ENCODE measurements at places on chromosomes 12 and 14.
A peak's percentile ranks its signal among the peaks of the same experiment; 100 is the strongest.

- DNase-seq, result peak; percentile 49
Observed at GRCh38 chr12:122422730-122423257, 325 bp upstream of the CLIP1 start.

DNA sequence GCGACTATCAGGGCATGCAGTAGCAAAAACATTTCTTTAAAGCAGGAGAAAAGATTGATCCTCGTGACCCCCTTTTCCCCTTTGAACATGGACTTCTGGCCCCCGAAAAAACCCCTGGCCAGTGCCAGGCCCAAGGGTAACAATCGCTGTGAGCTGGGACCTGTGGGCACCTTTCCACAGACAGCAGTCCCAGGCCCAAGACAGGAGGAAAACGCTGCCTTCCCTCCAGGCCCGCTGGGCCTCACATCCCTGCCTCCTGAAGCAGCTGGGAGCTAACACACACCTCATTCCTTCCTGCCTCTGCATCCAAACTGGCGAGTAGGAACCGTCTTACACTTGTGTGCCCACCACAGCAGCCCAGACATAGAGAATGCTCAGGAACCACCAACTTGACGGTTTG is 1.2 kb downstream of the VWF start:
- DNase-seq, result no peak

GRCh38 chr14:94770251-94770749 is 387 bp upstream of the GSC start:
- DNase-seq, result no peak

- no peak for DNase-seq
Observed at GRCh38 chr12:11628353-11628752, 21.1 kb upstream of the ETV6 start.

GRCh38 chr12:113651662-113652061 is 180.0 kb upstream of the LHX5 start:
- DNase-seq, result no peak

GRCh38 chr12:100935929-100936328 is 141.4 kb downstream of the ANO4 start:
- no peak for DNase-seq

GRCh38 chr14:43503508-43503907 is 1003.6 kb downstream of the FSCB start:
- no peak for DNase-seq

- DNase-seq, result no peak
Observed at GRCh38 chr12:119601877-119602733, 8.5 kb downstream of the TMEM233 start.

- DNase-seq, result no peak
Observed at GRCh38 chr14:81324011-81324410, 76.1 kb downstream of the STON2 start.

DNA sequence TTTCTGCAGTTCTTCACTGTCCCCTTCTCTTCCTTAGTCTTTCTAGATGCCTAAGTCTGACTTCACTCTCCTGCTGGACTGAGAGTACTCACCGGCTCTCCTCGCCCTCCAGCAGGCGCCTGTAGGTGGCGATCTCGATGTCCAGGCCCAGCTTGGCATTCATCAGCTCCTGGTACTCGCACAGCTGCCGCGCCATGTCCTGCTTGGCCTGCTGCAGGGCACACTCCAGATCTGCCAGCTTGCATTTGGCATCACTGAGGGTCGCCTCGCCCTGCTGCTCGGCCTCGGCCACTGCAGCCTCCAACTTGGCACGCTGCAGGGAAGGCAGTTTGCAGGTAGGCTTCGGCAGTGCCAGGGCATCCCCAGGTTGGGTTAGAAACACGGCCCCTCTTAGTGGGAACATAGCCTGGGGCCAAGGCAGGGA is 5.2 kb downstream of the KRT84 start:
- DNase-seq, result no peak

DNA sequence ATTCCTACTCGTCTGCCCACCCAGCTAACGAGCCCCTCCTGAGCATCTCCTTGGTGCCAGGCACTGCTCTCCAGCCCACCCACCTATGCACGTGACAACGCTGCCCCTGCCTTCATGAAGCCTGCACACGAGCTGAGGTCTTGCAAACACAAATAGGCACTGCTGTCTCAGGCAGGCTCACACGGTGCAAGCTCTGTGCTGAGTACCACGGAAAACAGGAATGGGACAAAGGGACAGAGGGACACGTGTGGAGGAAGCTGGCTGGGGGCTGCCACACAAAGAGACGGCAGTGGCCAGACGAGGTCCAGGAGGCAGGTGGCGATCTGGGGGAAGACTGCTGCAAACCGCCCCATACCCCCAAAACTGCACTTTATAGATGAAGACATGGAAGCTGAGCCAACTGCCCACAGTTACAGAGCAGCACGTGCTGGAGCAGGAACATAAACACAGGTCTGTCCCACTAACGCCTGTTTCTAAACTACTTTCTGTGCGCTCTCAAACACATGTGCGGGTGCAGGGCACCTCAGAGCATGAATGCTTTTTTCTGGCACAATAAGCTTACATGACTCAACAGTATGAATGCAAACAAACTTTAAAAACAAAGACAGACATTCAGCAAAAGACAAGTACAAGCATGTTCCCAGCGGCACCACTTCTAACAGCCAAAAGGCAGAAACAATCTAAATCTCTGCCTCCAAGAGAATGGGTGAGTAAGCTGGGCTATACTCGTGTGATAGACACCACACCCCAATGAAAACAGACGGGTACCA is 64.5 kb downstream of the AMN start:
- no peak for DNase-seq

- DNase-seq, result no peak
Observed at GRCh38 chr12:119725523-119725922, 57.6 kb downstream of the PRKAB1 start.

- no peak for DNase-seq
Observed at GRCh38 chr14:36820901-36821300, 159.2 kb downstream of the PAX9 start.

GRCh38 chr14:36723530-36723929 is 61.9 kb downstream of the PAX9 start:
- no peak for DNase-seq

- no peak for DNase-seq
Observed at GRCh38 chr12:92155733-92156132, 10.1 kb upstream of the BTG1 start.

GRCh38 chr12:75658901-75659823 is 147.8 kb upstream of the KRR1 start:
- peak; percentile 11 for DNase-seq

- no peak for DNase-seq
Observed at GRCh38 chr12:46227616-46228015, 41.2 kb downstream of the SLC38A1 start.

DNA sequence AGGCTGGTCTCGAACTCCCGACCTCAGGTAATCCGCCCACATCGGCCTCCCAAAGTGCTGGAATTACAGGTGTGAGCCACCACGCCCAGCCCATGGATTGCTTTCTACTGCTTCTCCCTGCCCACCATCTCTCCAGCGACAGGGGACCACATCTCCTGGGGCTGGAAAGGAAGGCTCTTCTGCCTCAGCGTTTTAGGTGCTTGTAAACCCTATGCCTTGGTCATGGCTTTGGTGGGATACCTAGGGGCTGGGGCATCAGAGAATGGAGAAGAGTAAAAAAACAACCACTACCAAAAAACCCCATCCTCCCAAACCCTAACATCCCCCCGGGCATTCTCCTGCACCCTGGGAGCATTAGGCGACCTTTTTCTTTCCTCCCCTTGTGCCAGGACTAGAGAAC is 1.1 kb upstream of the TMEM121 start:
- DNase-seq, result no peak

- DNase-seq, result no peak
Observed at GRCh38 chr12:48285751-48286650, 64.7 kb downstream of the ZNF641 start.

DNA sequence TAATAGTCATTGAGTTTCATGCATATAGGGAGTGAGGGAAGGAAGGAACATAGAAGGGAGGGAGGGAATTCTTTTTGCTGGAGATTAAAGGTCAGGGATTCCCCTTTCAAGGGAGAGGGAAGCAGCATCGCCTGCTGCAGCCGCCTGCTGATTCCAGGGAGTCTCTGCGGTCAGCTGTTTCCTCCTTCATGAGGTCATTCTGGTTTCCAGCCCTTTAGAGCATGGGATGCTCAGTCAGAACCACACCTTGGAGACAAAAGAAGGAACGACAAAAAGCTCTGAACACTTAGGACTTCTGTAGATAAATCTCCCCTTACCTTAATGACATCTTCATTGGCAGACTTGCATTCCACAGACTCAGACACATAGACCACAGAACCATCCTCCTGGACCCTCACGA is 923.0 kb upstream of the TMEM132C start:
- no peak for DNase-seq

GRCh38 chr12:116068853-116069252 is 208.6 kb downstream of the MED13L start:
- no peak for DNase-seq

GRCh38 chr12:10191865-10192264 is 13.0 kb downstream of the TMEM52B start:
- no peak for DNase-seq

DNA sequence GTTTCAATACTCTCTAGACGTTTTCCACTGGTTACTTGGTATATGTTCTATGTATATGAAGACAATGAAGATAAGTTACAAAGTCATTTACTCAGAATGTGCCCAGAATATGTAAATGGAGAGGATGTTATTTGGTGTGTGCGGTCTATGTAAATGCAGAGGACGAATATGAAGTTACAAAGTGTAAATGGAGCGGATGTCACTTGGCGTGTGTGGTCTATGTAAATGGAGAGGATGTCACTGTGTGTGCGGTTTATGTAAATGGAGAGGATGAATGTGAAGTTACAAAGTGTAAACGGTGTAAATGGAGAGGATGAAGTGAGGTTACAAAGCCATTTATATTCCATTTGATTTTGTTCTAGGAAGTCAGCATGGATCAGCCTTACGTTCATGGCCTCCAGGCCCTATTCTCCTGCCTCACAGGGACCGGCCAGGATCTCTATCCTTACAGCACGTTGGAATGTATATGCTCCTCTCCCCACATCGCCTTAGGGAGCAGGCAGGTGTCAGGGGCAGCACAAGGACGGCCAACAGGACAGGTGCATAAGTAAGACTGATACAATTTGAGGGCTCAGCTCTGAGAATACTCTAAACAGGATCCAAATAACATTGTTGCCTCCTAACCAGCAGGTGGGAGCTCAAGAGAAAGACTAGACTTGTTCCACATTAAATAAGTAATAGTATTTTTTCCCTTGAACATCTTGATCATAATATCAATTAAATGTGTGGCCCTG is 42.4 kb downstream of the GLRX5 start:
- no peak for DNase-seq

- DNase-seq, result no peak
Observed at GRCh38 chr14:24734917-24735500, 101.0 kb upstream of the GZMB start.

GRCh38 chr12:5258498-5258897 is 173.4 kb upstream of the NTF3 start:
- no peak for DNase-seq

DNA sequence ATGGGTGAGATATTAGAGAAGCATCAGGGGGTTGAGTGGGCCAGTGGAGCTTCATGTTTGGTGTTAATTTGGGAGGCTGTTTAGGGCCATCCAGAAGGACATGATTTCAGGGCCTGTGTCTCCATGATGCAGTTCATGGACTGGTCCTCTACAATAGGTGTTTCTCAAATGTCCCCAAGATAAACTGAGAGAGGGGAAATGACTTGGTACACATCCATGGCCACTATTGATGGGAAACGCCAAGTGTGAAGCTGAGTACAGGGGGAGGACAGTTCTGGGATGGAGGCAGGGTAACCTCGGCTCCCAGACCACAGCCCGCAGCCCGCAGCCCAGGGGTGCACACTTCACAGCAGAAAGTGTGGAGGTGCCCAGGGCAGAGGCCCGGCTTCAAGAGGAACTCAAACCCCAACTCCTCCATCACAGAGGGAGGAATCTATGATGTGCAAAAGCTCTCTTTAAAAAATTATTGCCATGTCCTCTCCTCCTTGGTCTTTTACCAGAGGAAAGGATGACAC is 33.3 kb downstream of the CACNA2D4 start:
- DNase-seq, result no peak

GRCh38 chr14:90900476-90901083 is 84.3 kb upstream of the TTC7B start:
- no peak for DNase-seq

GRCh38 chr14:54935958-54936357 is 33.3 kb upstream of the GCH1 start:
- no peak for DNase-seq

GRCh38 chr12:955939-956338 is 6.4 kb upstream of the RAD52 start:
- DNase-seq, result no peak

GRCh38 chr14:25350021-25350420 is 300.1 kb upstream of the STXBP6 start:
- DNase-seq, result no peak

GRCh38 chr14:50736932-50737419 is 68.9 kb upstream of the SAV1 start:
- peak; percentile 46 for DNase-seq

- DNase-seq, result no peak
Observed at GRCh38 chr12:75207338-75208083, 2.1 kb downstream of the KCNC2 start.

- DNase-seq, result no peak
Observed at GRCh38 chr14:65228956-65229747, 126.8 kb upstream of the MAX start.

- no peak for DNase-seq
Observed at GRCh38 chr12:127600211-127600610, 666.8 kb upstream of the TMEM132C start.

- DNase-seq, result peak; percentile 30
Observed at GRCh38 chr12:6367065-6367968, 8.0 kb downstream of the SCNN1A start.

DNA sequence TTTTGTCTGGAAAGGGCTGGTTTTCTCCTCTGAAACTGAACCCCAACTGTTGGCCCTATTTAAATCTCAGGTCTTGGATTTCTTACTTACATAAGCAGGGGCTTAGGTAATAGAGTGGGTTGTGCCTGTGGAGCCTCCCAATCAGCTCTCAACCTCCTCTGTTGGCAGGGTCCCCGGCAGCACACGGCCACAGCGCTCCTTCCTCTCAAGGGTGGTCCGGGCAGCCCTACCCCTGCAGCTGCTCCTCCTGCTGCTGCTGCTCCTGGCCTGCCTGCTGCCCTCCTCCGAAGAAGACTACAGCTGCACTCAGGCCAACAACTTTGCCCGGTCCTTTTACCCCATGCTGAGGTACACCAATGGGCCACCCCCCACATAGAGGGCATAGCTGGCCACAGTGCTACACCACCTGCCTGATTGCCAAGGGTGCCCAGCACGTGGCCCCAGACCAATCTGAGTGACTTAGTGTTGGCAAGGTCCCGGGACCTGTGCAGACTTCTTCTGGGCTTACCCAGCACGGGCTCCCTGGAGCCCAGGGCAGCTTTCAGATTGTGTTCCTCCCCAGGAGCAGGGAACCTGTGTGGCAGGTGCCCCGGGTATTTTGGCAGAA is 68.9 kb downstream of the ESR2 start:
- no peak for DNase-seq

GRCh38 chr14:95226801-95227200 is 69.5 kb upstream of the DICER1 start:
- DNase-seq, result no peak

DNA sequence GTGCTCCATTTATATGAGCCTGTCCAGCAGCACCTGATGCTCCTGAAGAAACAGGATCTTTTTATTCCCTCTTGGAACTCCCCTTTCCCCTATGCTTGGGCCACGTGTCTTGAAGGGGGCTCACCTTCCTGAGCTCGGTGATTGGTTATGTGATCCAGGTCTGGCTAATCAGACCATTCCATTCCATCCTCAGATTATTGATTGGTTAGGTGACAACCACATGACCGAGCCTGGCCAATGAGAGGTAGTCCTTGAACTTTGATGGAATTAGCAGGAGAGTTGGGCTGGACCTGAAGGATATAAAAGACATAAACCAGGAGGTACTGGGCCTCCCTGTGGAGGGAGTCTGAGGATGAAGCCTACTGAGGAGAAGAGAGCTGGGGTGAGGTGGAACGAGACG is 216.6 kb upstream of the LHX5 start:
- no peak for DNase-seq
